ENCODE measurements at places on chromosomes 12 and 14.

DNA sequence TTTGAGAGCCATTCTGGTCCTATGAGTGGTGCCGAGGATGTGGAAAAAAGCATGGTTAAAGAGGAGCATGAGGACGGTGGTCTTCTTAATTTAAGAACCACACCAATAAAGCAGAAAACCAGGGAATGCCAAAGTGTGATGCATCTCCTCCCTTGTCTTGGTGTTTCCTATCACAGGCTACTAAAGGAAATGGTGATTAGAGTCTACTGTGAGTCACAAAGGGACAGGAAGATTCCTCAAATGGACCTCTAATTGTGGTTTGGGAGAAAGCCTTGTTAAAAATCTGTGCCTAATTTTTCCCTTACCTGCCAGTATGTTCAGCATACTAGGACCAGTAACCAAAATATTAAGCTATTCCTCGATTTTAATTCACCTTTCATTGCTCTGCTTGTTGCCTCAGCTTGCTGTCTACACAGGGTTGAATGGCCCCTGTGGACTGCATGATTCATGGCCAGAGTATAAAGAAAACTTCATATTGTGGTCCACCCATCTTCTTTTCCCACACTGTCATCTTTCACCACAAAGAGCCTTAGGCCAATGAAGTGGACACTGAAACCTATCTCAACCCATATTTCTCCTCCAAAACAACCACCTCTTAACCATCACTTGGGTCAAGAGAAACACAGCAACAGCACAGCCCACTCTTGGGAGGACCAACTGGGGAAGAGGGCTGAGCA is 38.8 kb downstream of the DIO2 start:
- no peak for DNase-seq

- no peak for DNase-seq
These were observed 61.6 kb upstream of the MED13L start for GRCh38 chr12:116339062-116339461.

DNA sequence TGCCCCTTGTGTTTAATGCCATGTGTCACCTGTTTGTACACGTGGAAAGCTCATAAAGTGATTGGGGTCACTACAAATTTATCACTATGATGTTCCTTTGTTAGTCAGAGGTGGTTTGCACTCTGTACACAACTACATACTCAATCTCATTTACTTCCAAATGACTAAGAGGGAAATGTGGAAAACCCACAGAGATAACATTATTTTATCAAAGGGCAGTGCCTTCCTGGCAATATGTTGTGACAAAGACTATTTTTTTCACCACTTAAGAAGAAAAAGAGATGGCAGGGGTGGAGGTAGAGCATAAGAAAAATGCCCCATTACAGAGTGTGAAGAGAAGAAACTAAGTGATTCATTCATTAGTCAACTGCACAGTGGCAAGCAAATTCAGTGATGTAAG is 1064.1 kb upstream of the FLRT2 start:
- no peak for DNase-seq

DNA sequence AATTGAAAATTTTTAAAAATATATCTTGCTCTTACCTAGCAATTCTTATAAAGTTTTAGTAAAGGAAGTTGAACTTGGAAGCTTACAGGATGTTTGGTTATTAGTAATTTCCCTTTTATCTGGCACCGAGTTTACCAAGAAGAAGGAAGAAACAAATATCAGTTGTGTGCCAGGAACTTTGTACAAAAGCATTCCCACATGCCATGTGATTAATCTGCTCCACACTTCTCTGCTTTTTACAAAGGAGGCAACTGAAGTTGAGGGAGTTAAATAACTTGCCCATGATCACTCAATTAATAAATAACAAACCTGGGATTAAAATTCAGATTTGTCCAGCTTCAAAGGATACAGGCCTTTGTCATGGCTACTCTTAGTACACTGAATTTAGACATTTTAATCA is 122.5 kb upstream of the BCAT1 start:
- DNase-seq: no peak

GRCh38 chr14:21913759-21914158 is 240.1 kb upstream of the OR4E1 start:
- peak; percentile 90 for DNase-seq

DNA sequence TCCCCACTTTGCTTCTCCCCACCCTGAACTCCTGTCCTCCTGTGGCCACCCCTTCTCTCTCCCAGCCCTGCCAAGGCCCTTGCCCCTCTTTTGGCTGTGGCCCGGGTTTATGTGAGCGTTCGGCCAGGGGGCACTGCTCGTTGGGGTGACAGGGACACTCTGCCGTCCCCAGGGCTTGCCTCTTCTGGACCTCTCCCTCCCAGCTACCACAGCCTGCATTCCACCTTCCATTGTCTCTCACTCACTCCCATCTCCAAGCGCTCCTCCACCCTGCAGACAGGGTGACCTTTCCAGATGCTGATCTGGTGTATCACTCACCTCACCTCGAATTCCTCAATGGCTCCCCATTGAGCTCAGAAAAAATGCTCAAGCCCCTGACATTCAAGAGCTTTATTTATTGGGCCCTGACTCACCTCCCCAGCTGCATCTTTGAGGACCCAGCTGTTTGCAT is 1.4 kb downstream of the SERPINA9 start:
- DNase-seq: no peak

DNA sequence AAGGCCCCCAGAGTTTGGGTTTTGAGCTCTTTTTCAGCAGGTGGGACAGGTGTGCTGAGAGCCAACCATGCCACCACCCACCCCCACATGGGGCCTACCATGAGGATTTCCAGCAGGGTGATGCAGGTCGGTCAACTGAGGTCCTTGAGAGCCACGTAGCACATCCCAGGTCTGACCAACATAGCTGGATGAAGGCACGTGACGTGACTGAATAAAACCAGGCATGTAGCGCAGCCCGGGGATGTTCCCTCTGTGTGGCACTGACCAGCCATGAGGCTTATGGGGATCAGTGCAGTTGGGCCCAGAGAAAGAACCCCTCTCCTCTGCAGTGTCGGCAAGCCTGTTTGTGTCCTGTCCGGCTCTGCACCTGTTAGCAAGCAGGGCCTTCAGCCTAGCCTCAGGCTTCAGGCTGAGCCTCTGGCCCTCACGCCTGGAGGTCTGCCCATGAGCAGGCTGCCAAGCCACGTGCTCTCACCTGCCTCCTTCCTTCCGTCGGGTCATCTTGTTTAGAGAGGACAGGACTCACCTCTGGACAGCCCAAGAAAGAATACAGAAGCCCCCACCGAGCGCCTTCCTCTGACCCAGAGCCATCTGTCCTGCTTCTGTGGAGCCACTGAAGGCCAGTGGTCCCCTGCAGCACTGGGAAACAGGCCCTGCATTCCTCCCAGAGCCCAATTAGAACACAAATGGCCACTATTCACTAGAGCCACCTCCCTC is 38.5 kb downstream of the TSPAN11 start:
- no peak for DNase-seq

DNA sequence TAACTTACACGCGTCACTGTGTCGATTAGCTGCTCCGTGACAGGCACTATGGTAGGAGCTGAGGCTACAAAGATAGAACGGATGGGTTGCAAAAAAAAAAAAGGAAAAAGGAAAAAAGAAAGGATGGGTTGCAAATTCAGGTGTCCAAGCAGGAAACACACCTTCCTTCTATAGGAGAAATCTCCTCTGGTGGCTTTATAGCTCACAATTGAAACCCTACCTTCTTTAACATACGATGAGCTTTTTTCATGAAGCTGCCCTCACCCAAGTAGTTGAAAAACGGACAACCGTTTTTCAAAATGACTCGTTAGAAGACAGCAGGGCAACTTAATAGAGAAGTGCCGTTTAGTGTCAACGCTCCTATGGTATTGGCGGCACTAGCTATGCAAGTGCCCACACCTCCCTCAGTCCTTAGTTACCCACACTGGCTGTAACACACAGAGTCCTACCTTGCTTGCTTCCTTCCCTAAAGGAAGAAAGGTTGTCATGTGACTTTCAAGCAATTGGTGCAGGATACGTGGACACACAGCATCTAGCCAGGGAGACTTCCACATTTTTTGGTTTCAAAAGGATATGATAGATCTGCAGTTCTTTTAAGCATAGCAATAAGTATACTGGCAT is 682 bp upstream of the TRIP11 start:
- DNase-seq: peak; percentile 79

DNA sequence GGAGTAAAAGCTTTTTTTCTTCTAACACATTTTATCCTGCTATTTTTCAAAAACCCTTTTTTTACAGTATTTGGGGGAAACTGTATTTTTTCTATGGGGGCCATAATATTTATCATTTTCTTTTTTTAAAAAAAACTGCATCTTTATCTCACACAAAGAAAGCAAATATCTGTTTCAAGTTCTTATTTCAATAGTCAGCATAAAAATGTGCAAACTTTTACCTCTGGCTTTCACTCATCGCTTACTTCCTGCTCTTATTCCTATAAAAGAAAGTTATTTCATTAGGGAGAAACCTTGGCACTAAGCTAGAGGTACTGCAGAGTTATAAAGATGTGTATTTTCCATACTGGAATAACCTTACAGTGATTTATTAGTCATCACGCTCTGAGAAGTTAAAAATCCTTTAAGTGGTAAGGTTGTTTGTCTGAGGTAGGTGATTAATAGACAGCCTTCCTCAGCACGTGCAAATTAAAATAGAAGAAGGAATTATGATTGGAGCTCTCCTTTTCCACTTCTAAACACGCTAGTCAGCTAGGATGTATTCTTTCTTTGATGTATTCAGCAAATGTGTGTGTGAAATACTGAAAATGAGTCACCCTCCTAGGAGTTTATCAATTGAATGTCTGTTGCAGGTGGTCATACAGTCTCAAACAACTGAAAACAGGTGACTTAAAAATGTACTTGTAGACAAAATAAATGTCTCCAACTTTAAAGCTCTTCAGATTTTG is 461.0 kb downstream of the GXYLT1 start:
- no peak for DNase-seq

DNA sequence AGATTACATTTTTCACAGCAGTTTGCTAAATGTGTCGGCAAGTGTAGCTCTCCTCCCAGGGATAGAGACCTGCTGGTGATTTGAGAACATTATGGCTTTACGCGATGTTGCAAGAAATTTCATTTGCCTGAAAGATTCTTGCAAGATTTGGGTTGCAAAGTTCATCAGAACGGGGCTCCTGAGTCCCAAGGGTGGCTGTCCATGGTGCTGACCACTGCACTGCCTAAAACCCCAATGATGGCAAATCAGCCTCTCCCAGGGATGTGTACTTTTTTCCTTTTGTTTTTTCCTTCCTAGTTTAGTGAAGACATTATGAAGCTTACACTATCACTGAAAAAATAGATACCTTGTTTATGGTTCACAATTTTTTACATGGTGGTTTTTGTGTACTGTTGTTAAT is 85.4 kb downstream of the WSCD2 start:
- peak; percentile 3 for DNase-seq

DNA sequence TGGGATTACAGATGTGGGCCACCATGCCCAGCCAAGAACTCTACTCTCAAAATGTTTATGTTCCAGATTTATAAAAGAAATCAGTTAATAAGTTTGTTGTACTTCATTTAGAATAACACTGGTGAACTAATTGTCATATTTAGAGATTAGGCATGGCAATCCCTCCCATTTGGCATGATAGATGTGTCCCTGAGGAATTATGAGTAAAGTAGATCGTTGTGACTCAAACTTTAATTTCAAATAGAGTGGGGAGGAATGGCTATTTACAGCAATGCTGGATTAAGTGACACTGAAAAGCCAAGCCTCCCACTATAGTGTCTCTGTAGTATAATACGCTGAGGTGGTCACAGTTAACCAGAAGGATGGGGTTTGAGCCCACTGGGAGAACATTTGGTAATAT is 39.3 kb upstream of the RTRAF start:
- no peak for DNase-seq

DNA sequence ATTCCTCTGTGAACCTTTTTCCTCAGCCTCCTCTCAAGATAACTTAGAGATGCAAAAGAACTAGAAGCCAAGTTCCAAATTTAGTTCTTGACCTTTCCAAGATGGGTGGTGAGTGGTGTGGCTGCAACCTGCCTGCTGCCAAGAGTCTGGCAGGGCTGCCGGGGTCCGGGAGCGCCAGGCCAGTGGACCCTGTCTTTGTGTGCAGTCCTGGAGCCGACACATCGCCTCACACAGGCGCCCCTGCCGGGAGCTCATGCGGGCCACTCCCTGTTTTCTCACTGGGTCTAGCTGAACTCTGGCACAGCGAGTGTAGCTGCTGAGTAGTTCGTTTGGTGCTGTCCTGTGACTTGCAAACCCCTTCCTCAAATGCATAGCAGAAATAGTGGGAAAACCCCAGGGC is 84.9 kb downstream of the CACNA1C start:
- DNase-seq: no peak

DNA sequence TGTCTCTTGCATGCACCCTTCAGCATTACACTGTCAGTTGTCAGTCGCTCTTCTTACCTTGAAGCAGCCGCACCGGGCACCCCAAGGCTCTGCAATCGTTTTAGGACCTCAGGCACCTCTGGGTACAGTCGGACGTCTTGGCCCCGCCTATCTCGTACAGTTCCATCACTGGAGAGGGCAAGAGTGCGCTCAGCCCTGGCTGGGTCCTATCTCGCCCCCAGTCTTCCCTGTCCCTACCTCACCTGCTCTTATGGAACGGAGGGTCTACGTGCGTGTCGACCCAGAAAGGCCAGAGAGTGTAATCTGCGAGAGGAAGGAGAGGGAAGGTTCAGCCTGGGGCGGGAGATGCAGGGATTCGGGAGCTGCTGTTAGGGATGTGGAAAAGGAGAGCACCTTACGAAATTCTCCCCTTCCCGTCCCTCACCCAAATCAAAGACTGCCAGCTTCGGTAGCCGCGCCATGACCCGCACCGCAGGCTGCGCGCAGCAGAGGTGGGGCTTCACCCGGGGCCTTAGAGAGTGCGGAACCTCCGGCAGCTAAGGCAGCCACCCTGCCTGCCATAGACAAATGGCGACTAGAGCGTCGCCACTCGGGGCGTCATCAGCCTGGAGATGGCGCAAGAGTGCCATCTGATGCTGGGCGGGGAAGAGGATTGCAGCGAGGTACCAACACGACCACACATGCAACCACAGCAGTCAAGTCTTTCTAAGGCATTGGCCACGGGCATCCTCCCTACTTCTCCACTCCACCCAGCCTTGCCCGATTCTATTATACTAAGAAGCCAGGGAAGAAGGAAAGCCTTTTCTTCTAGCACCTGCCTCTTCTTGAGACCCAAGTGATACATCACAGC is at the start of gene MDP1:
Gene MDP1 (minus strand): TSS at position 572 of the 850 bp plus-strand sequence. CDS start 111 bp downstream, at position 461.
- peak; percentile 92 for DNase-seq

- no peak for DNase-seq
These were observed 1.0 kb upstream of the ANO6 start for GRCh38 chr12:45214749-45215418.

- no peak for DNase-seq
These were observed 267.0 kb downstream of the DACT1 start for GRCh38 chr14:58904776-58905175.

- DNase-seq: no peak
These were observed 2.8 kb upstream of the PIWIL1 start for GRCh38 chr12:130334937-130335336.

- no peak for DNase-seq
These were observed 30.6 kb downstream of the PPFIBP1 start for GRCh38 chr12:27554421-27555186.
